ENCODE measurements at places on chromosomes 7 and 10.

DNA sequence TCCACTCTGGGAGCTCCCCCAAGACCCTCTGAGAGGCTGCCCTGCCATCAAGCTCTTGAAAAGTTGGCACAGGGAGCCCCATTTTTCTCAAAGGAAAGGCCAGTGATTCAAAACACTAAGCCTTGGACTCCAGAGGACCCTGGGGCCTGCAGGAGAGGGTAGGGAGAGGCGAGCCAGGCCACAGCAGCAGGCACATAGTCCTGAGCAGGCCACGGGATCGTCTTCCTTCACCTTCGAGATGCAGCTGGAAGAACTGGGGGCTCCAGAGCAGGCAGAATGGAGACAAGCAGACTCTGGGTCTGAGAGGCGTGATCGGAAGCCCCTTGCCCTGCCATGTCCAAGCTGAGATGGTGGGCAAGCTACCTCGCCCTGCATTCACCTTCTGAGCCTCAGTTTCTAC is 13.9 kb downstream of the TNS3 start:
- DNase-seq: no peak

DNA sequence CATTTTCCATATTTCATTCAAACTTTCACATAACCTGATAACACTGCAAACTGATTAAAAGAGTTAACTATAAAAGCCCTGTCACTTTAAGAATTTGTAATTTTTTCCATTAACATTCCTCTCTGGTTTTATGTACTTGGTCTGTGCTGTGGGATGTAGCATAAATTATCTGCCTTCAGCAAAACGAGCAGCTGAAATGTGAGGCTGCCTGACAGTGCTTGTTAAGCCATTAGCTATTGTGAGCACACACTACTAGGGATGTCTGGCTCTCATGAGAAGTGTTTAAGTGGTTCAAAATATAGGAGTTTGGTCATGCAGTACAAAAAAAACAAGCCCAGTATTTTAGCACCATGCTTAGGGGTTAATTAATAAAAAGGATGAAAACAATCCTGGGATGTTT is 63.0 kb downstream of the HOXA1 start:
- no peak for DNase-seq

DNA sequence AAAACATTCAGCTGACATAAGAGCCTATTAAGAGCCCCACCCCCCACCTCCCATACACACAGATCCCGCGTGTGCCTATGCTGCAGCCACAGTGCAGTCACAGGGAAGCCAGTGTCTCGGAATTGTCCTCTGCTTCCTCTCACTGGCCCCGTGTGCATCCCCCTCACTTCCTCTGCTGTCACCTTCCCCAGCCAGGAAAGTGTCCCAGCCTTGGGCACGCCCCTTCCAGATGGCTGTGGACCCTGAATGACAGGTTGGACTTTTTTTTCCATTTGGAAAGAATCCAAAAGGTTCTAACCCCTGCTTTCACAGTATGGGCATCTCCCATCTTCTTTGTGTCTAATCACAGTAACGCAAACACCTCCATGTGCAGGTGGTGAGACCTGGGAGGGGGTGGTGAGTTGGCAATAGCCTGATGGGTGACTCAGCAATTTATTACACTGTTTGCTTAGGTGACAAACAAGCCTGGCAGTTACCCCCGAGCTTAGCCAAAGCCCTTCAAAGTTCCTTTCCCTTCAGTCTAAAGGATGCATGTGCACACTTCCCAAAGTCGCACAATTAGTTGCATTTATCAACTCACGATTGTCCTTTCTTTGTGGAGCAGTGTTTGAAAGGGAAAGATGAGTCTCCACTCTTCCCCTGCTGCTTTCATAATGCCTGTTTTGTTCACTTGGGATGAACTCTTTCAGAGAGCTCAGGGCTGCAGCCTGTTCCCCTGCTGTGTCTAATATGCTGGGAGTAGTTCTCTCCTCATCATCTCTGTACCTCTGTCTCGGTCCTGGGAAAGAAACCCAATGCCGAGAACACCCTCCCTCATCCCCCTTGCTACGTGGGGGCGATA is 67.5 kb upstream of the EFCAB10 start:
- DNase-seq: no peak

- no peak for DNase-seq
These were observed 197.9 kb downstream of the MBL2 start for GRCh38 chr10:52574697-52575096.

DNA sequence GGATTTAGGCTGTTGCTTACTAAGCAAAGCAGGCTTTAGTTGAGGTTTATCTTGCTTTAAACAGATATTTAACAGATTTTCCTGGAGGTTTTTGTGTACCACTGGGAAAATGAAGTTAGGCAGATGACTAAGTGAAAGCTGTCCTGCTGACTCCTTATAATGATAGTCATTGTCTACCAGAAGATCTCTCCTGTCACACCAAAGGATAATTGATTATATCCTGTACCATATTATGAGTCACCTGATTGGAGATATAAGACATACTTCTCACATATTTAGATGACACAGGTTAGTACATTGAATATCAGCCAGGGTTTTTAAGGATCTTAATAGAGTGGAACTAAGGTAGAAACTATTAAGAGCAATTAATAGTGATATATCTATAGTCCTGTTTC is 68.4 kb downstream of the PTEN start:
- DNase-seq: peak; percentile 56

DNA sequence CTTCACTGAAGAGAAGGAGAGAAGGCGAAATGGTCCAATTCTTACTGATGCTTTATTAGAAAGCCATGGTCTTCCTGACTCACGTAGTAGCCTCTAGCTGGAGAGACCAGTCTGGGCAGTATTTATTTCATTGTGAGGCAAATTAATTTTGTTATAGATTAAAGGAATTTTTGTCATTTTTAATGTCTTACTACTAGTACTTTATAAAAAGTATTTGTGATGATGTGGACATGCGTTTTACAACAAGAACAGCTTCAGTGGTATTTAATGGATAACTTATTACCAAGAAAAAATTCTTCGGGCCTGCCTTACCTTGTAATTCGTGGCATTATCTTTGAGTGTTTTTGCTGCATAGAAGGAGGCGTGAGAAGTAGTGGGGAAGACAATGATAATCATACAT is 339.4 kb upstream of the SHH start:
- DNase-seq: no peak

DNA sequence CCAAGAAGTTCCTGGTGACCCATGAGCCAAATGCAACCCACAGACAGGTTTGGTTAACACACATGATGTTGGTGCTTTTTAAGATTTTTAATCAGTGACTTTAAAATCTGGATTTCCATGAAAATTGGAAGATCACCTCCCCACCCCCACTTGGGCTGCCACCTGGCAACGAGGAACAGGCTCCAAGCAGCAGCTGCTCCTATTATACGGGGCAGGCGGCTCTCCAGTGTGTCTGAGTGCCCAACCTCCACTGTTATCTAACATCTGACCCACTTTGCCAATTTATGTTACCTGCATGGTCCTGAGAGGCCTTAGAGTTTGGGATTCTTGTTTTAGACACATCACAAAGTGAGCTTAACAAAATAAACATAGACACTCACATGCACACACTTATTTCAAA is 56.4 kb downstream of the SGMS1 start:
- DNase-seq: no peak

DNA sequence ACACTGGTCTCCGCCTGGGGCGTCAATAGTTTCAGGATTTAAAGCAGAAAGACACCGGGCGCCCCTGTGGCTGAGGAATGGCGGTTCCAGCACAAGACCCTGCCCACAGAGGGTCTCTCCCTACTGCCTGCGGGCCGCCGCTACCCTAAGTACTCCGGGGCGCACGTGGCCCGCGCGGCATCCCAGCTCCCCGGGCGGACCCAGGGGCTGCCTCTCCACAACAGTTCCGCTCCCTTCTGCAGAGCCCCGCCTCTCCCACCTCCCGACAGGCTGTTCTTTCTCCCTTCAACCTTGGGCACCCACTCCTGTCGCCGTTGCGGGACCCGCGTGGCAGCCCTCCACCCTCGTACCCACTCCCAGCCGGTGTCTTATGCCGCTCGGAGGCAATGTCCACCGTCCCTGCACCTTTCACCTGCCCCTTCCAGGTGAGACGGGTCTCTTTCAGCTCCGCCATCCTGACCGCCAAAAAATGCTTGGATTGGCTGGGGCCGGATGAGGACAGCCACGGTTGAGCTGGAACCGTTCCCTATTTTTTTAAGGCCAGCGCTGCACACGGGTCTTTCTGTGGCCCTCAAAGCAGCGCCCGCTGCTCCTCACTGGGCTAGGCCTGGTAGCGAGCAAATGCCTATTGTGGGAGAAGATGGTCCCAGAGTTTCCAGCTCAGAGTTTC is 1.6 kb upstream of the NKX2-3 start:
- no peak for DNase-seq

GRCh38 chr7:64651203-64651602 is 14.7 kb upstream of the ZNF107 start:
- no peak for DNase-seq

DNA sequence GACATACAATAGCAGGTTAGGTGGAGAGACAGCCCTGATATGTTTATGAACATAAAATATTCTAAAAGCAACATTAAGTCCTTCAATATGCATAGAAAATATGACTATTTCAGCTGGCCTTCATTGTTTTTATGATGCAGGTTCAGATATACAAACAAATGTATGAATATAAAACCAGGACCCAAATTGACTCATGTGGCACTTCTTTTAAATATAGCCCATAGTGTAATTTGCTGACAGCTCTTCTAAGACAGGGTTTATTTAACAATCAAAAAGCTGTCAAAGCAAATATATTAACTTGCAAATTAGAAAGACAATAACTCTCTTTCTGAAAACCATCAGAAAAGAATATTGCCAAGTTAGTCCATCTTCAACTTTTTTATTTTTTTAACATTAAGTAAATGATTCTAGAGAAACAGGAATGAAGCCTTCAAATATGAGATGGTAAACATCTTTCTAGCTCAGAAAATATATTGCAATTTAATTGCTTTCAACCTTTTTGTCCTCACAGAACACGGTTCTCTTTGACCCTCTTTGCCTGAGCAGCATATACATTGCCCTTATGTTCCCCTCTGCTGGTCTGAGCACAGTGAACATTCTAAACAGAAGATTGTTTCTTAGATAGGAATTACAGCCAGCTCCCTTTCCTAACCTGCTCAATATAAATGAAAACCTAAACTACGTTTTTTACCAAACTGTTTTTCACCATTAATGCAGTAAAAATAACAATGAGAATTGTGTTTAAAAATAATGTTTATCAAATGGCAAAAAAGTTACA is 82.8 kb downstream of the CACNA2D1 start:
- no peak for DNase-seq

DNA sequence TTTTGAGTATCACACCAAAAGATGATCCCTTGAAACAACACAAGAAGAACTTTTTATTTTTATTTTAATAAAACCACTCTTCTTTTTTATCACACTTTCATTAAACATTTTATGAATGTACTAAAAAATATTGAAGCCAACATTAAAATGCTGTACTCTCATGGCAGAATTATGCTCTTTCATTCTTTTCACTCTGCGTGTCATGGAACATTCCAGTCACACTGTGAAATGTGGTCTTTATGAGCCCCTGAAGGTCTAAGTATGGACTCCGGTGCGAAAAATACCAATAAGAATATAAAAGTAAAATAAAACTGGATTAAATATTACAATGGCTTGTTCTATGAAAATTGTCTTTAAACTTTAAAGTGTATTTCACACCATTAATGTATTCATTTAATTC is 148.4 kb downstream of the TMEM26 start:
- DNase-seq: peak; percentile 4
